Stimulated activated CD8-positive, alpha-beta memory T cell treated with anti-CD3 and anti-CD28 coated beads, Interleukin-4, amount 100 ng/mL, for 1 hour (primary cell): ENCODE measurements at places on chromosomes 2 and 18.
A peak's percentile ranks its signal among the peaks of the same experiment; 100 is the strongest.

DNA sequence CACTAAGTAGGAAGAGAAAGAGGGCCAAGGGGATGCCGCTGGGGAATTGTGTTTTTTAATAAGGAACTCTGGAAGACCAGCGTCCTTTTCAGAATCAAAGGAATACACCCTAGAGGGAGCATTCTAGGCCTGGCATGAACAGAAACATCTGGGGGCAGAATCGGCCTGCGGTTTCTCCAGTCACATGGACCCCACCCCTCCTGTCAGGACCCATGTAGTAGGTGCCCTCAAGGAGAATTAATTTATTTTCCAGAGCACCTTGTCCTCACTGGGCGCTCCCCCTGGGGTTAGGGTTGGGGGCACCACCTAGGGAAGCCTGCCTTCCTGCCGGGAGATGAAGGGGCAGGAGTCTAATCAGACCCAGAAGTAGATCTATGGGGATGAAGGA is 44.2 kb downstream of the TMEM37 start:
- DNase-seq, result no peak

GRCh38 chr2:20728114-20728758 is 61.3 kb downstream of the GDF7 start:
- DNase-seq, result no peak

DNA sequence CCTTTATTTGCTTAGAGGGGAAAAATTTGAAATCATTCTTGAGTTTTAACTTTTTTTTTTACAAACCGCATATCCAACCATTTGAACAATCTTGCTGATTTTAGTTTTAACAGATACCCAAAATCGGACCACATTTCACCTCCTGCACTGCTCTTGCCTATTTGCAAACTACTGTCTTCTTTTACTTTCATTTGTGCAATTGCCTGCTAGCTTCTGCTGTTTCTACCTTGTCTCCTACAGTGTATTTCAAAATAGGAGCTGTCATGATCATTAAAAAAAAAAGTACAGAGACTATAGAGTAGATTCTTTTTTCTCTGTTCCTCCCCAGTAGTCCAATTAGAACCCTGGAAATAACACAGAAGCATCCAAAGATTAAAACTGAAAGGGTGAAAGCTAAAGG is 1081.2 kb downstream of the SOCS6 start:
- DNase-seq, result no peak

DNA sequence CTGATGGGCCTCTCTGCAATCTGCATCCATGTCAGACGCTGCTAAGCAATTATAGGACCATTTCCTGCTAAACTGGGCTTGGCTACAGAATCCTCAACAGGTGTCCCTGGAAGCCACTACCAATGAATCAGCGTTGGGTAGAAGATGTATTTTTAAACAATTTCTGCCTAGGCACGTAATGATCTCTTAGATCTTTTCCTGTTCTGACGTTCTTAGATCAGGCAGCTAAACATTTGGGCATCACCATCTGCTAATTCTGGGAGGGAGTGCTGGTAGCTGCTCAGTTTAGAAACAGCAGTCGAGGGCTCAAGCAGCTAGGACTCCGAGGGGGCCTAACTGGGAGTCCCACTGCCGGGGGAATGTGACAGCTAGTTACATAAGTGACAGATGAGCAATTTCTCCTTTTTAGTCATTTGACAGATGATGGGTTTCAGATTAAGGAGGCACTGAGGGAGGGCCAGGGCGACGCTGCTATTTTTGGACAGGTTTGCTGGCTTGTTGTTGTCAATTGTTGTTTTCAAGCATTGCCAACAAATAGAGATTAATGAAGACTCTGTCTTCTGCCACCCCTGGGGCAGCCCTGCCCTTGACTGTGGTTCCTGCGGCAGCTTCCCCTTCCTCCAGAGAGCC is 92.7 kb downstream of the MRO start:
- no peak for DNase-seq

GRCh38 chr2:48719480-48720177 is 35.9 kb downstream of the LHCGR start:
- DNase-seq, result no peak

DNA sequence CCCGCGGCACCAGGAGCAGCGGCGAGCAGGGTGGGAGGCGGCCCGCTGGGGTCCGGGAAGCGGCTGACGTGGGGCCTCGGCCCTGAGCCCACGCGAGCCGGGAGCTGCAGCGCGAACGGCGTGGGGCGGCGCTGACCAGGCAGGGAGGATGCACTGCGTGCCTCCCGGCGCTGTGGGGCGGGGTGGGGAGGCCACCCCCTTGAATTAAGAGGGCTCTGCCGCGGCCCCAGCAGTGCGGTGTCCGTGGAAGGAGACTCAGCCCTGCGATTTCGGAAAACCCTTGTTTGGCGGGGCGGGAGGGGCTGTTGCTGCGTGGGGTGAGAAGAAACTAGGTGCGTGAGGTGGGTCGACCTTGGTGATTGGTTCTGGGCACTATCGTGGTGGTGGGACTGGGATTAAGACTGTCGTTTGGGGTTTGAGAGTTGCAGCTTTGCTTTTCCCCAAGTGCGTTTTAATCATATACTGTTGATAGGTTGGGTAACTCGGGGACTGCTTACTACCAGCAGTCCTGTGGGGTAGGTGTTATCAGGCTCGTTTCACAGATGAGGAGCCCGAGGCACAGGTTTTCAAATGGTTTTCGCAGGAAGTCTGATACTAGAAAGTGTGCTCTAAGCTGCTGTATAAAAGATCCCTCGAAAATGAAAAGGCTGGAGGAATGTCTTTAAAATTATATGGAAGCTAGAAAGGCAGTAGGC is 722 bp downstream of the ACSL3 start:
- DNase-seq, result peak; percentile 0

- no peak for DNase-seq
These were observed 375.8 kb downstream of the INSIG2 start for GRCh38 chr2:118464046-118464445.

GRCh38 chr2:226983895-226984749 is 148.3 kb downstream of the RHBDD1 start:
- DNase-seq, result no peak
